ENCODE measurements at places on chromosomes 5 and 9.

- DNase-seq: no peak
These were observed 82.7 kb downstream of the SV2C start for GRCh38 chr5:76165711-76166374.

- DNase-seq: no peak
These were observed 25.8 kb downstream of the TJP2 start for GRCh38 chr9:69199769-69200470.

DNA sequence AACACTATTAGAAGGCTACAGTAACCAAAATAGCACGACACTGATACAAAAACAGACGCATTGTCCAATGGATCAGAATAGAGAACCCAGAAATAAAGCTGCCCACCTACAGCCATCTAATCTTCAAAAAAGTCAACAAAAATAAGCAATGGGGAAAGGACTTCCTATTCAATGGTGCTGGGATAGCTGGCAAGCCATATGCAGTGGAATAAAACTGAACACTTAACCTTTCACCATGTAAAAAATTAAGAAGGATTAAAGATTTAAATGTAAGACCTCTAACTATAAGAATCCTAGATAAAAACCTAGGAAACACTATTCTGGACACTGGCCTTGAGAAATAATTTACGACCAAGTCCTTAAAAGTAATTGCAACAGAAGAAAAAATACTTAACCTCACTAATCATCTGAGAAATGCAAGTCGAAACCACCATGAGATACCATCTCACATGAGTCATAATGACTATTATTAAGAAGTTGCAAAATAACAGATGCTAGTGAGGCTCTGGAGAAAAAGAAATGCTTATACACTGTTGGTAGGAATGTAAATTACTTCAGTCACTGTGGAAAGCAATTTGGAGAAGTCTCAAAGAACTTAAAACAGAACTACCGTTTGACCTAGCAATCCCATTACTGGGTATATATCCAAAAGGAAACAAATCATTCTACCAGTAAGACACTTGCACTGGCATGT, 203.3 kb upstream of the CDH9 start:
- DNase-seq: no peak

DNA sequence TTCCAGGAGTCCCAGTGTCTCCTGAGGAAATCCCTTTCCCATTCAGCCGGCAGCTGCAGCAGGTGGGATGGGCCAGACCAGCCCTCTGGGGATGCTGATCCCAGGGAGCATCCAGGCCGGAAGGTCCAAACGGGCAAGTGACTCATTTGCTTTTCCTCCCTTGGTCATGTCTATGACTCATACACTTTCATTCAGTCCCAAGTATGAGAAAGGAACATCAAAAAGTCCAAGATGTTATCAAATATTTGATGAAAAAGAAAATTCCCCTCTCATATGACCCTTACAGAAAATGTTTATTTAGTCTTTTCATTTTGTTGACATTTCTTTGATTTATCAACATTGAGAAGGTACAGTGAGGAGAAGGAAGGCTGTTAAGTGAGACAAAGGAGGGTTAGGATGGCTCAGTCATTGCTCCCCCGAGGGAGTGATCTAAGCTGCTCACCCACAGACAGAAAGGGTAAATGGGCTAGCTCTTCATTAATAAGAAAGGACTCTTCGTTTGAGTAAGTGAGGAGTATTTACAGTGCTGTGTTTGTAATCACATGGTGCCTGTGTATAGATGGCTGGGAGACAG, 117.6 kb upstream of the ANKRD55 start:
- DNase-seq: no peak

GRCh38 chr5:179327021-179327735, 18.1 kb downstream of the ADAMTS2 start:
- DNase-seq: no peak

Measured in stimulated activated CD8-positive, alpha-beta memory T cell treated with anti-CD3 and anti-CD28 coated beads, Interleukin-4, amount 100 ng/mL, for 48 hours (primary cell).